ENCODE measurements at places on chromosomes 4 and X. TPM values are rescaled to one million over a fixed set of nuclear protein-coding genes. Genes with fewer than 3 reads are reported as not detected.

GRCh38 chr4:73684097-73684496, 56.3 kb upstream of the CXCL8 start:
- DNase-seq: no peak
- no peak overlapping the region for H3K27ac ChIP-seq
- no peaks in the 10 kb centered on the region for H3K36me3 ChIP-seq
- peaks cover 5% of the 10 kb centered on the region for H3K27me3 ChIP-seq

DNA sequence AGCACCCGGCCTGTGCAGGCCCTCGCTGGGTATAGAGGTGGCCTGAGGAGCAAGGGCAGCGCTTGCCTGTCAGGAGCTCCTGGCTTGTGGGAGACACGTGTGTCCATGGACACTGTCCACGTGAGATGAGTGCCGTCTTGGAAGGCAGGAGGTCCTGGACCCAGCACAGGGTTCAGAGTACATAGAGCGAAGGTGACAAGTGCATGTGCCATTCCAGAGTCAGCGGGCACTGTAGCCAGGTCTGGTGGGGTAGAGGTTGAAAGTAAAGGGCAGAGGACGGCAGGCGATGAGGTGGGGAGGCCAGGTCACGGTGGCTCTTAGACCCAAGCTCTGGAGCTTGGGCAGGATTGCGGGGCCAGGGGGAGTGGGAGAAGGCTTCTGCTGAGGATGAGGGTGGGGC, 28.4 kb upstream of the TADA2B start:
- H3K4me1 ChIP-seq: peaks cover 16% of the 10 kb centered on the region
- H3K36me3 ChIP-seq: peaks cover 42% of the 10 kb centered on the region
- no peak overlapping the region for H3K27ac ChIP-seq
- no peak overlapping the region for H3K4me3 ChIP-seq
- no peaks in the 10 kb centered on the region for H3K27me3 ChIP-seq
- DNase-seq: no peak

The NOCT gene
- 5.4 TPM for total RNA-seq

DNA sequence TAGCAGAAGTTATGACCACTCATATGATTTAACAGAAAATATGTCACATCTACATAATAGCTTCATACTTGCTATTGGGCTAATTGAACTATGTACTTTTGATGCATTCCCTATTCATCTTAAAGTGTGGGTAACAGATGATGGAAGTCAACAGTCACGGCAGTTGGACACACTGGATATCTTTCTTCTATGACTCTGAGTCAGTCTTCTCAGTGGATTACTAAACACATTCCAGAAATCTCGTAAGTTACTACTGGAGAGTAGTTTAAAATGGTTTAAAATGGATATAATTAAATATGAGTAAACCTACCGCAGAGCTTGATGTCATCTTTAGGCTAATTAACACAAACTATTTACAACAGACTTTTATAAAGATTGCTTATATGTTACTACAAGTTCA, 30.1 kb upstream of the CFAP299 start:
- no peaks in the 10 kb centered on the region for H3K36me3 ChIP-seq
- H3K27me3 ChIP-seq: peaks cover 26% of the 10 kb centered on the region
- no peak overlapping the region for H3K4me3 ChIP-seq
- no peaks in the 10 kb centered on the region for H3K4me1 ChIP-seq
- no peak overlapping the region for H3K27ac ChIP-seq
